ENCODE measurements at places on chromosomes 6 and 20. TPM values are rescaled to one million over a fixed set of nuclear protein-coding genes. Genes with fewer than 3 reads are reported as not detected.

DNA sequence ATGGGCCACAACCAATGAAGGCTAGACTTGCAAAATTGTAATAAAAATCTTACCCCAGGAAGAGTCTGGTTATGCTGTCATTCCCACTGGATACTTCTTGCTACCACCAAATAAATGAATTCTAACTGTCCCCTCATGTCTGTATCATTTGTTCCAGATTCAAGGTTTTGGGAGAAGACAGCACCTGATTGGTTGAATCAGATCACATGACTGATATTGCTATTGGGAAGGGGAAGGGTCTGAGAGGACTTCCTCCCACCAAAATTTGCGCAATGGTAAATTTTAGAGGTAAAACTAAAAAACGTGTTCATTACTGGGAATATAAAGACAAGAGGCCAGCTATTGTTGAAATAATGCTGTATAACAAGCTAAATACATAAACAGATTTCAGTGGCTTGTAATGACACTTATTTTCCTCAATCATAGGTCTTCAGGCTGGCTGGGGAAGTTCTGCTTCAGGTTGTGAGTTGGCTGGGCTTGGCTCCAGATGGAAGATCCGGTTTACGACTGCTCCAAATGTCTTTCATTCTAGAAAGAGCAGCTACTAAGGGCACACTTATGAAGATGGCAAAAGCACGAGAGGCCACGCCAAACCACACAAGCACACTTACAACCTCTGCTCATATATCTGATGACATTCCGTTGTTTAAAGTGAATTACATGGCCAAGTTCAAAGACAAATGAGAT is 27.1 kb upstream of the TASP1 start:
- H3K36me3 ChIP-seq, result no peaks in the 10 kb centered on the region
- H3K27ac ChIP-seq, result no peak overlapping the region
- H3K27me3 ChIP-seq, result no peaks in the 10 kb centered on the region
- H3K4me1 ChIP-seq, result no peaks in the 10 kb centered on the region
- no peak for DNase-seq

GRCh38 chr6:10528158-10528981 is 7.2 kb downstream of the GCNT2 start:
- peak overlapping the region; percentile 96 for H3K27ac ChIP-seq
- no peaks in the 10 kb centered on the region for H3K36me3 ChIP-seq
- H3K27me3 ChIP-seq, result no peaks in the 10 kb centered on the region
- no peaks in the 10 kb centered on the region for H3K4me1 ChIP-seq

- H3K27me3 ChIP-seq, result no peaks in the 10 kb centered on the region
- no peak overlapping the region for H3K4me3 ChIP-seq
- peak overlapping the region; percentile 21 for H3K27ac ChIP-seq
- peaks cover 30% of the 10 kb centered on the region for H3K36me3 ChIP-seq
- DNase-seq, result no peak
Observed at GRCh38 chr6:30612687-30613248, 4.3 kb downstream of the PPP1R10 start.

- H3K27ac ChIP-seq, result no peak overlapping the region
- H3K36me3 ChIP-seq, result no peaks in the 10 kb centered on the region
- peak; percentile 66 for DNase-seq
Observed at GRCh38 chr6:104940893-104941728, 15.8 kb upstream of the LIN28B start.

GRCh38 chr20:31430568-31431115 is 9.8 kb upstream of the DEFB123 start:
- H3K36me3 ChIP-seq, result no peaks in the 10 kb centered on the region
- H3K27ac ChIP-seq, result no peak overlapping the region
- DNase-seq, result no peak
- no peak overlapping the region for H3K4me3 ChIP-seq

Gene IMPG1
- 2.3 TPM for polyA plus RNA-seq

Gene SLC26A8
- not detected for polyA plus RNA-seq
